ENCODE measurements at places on chromosomes 12 and 14.

DNA sequence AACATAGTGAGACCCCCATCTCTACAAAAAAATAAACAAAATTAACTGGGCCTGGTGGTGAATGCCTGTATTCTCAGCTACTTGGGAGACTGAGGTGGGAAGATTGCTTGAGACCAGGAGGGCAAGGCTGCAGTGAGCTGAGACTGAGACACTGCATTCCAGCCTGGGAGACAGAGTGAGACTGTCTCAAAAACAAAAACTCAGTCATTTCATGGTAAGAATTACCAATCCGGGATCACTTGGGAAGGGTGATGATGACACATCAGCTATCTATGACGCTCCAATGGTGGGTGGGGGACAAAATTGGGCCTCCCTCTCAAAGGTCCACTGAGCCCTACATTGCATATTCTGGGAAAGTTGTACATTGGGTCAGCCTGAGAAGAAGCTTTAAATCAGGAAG lies 47.7 kb downstream of the SERPINA3 start:
- DNase-seq, result no peak

GRCh38 chr14:55701638-55702037 lies 121.6 kb downstream of the KTN1 start:
- DNase-seq, result no peak

- DNase-seq, result no peak
Observed at GRCh38 chr14:93183596-93184317, 940 bp downstream of the MOAP1 start.

- DNase-seq, result no peak
Observed at GRCh38 chr14:94355191-94355794, 32.2 kb upstream of the SERPINA6 start.

DNA sequence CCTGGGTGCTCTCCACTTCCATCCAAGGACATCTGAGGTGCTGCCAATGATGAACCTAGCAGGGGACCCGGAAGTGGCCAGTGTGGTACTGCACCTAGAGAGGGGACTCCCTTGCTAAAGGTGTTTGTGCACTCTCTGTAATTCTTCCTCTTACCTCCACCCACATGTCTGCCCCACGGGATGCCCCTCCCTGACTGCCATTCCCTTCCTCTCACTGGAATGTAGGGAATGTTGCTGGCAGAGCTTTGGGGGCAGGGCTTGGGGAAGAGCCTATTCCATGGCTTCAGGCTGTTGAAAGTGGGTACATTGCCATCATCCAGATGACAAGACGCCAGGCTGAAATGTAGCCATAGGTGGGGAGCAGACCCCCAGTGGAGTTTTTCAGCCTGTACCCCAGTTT lies 153.2 kb downstream of the SMOC1 start:
- DNase-seq, result no peak

DNA sequence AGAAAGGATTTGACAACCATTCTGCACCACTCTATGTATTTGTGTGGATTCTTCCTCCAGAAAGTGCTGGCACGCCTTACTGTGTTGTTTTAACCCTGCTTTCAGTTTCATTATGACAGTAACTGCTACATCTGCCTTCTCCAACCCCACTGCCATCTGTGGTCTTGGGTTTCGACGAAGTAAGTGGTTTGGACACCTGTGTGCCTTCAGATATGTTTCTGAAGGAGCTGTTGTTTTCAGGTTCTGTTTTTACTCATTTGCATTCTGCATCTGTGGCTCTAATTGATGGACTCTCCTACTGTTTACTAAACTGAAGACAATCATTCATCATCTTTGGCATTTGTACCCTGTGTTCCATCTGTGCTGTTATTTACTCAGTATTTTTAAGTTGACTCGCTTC lies 4.1 kb downstream of the TSHR start:
- peak; percentile 56 for DNase-seq

- no peak for DNase-seq
Observed at GRCh38 chr12:120139958-120140357, 23.4 kb upstream of the RAB35 start.

DNA sequence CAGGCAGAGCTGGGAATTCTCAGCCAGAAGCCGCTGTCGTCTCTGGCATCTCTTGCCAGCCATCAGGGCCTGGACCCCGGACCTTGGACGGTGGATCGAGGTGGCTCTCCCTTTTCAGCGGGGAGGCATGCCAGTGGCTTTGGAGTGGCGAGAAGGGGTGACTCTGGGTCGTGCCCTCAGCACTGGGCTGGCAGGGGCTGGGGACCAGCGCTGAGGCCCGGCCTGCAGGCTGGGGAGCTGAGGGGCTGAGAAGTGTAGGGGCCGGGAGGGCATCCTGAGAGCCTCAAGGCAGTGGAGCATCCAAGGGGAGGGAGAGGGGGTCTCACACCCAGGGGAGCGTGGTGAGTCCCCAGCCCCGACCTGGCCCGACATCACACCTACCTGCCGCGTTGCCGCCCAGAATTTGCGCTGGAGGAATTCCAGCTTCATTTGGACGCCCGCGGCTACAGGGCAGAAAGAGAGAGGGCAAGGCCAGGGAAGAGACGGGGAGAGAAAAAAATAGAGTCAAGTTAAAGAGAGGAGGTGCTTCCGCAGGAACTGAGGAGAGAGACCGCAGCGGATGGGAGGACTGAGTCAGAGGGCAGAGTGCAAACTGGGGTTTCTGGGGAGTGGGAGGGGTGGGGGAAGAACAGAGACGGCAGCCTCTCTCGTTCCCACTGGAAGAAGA lies 9.0 kb upstream of the LRTM2 start:
- peak; percentile 39 for DNase-seq

DNA sequence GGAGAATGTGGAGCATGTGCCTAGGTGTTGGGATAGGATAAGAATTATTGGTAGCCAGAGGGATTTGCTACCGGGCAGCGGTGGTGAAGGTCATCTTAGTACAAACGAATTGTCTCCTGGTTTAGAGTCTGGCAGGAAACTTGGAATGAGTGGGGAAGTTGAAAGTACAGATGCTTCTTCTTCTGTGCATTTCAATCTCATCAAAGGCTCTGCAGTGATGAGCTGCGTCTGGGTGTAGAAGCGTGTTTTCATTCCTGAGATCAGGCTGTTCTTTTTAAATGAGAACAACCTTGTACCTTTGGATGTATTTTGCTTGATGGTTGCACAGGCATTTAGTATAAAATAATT lies 2.1 kb downstream of the WNK1 start:
- no peak for DNase-seq

- peak; percentile 54 for DNase-seq
Observed at GRCh38 chr14:58426670-58427280, 556 bp downstream of the TIMM9 start.

DNA sequence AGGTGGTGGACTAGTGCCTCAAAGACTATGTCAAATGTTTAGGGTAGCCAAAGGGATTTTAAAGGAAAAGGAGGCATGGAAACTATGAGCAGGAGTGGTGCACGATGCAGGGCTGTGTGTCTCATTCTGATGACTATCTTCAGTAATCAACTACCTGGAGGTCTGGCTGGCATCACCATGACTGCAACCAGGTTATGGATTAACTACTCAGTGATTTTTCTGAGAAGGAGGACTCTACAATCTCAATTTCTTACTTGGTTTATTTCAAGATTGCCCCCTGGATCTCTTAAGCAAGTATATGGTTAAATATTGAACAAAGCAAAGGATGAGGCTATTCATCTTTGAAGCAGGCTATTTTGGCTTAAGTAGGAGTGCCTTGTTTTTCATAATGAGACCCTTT lies 19.2 kb upstream of the EDDM3A start:
- DNase-seq, result no peak

DNA sequence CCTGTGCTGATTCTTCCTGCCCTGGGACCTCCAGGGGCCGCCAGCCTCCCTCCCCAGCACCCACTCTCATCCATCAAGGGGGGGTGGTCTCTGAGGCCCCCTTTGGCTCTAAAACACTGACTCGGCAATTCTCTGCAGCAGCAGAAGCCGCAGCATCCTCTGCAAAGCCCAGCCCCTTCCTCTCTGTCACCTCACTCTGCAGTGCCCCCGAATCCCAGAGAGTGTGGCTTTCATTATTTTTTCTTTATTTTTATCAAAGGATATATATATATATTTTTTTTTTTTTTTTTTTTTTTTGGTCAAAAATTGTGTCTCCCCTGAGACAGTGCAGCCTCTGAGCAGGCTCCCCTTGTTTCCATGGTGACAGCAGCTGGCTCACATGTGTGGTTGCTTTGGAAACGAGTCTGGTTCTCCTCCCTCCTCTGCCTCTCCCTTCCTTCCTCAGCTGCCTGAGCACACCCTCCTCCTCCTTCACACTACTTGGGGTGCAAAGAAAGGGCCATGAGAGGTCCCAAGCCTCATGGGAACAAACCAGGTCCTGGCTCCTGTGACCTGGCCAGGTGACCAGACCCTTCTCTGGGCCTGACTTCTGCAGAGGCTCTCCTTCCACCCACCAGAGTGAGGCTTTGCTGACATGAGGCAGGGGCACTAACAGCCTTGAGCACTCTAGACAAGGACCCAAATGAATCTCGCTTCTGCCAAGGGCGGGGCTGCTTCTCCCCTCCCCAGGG lies 100.5 kb downstream of the LRRC74A start:
- DNase-seq, result peak; percentile 51

DNA sequence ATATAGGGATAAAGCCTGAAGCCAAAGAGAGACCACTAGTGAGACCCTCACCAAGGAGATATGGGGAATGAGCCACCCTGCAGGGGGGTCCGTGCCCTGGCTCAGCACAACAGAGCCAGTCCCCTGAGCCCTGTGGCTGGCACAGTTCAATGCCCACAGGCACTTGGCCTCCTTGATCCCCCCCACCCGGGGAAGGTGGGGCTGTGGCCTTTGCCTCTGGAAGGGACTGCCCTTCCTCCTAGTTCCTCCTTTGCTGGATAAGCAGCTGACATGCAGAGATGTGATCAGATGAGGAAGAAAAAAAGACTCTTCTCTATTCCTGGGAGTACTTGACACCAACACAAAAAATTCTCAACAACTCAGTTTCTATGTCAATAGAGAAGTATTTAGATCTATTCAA lies 19.9 kb downstream of the TTC7B start:
- no peak for DNase-seq

DNA sequence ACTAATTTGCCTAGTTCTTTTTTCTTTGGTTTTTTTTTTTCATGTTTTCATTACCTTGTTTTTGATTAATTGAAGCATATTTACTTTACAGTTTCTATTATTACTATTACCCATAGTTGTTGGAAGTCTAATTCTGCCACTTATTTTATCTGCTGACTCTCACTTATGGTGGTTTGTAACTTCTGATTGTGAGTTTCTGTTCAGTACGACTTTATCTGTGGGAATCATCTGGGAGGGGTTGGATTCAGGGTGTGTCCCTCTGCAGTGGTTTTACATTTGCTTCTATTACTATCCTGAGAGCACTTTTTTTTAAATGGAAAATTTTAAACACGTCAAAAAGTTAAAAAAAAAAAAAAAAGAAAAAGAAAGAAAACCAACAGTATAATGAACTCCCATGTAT lies 26.4 kb upstream of the SOS2 start:
- no peak for DNase-seq

DNA sequence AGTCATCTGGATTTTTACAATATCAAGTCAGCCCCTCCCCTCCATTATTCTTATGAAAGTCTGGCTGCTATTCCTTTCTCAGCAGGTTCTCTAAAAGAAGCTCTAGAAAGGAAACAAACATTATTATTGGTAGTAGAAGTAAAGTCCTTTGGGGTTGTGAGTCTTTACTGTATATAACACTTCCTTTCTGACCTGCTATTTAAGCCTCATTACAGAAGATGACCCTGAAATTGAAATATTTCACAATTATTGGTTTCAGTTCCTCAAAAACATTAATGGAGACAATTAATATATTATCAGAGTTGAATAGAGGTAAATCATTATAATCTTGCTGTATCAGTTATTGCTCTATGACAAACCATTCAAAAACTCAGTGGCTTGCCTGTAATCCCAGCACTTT lies 19.3 kb downstream of the PLEKHA5 start:
- DNase-seq, result no peak

- no peak for DNase-seq
Observed at GRCh38 chr12:132505105-132505851, 15.3 kb downstream of the FBRSL1 start.

GRCh38 chr14:103227094-103227768 lies 104.0 kb downstream of the TNFAIP2 start:
- no peak for DNase-seq

- DNase-seq, result no peak
Observed at GRCh38 chr12:39824505-39825212, 205.1 kb upstream of the ABCD2 start.

DNA sequence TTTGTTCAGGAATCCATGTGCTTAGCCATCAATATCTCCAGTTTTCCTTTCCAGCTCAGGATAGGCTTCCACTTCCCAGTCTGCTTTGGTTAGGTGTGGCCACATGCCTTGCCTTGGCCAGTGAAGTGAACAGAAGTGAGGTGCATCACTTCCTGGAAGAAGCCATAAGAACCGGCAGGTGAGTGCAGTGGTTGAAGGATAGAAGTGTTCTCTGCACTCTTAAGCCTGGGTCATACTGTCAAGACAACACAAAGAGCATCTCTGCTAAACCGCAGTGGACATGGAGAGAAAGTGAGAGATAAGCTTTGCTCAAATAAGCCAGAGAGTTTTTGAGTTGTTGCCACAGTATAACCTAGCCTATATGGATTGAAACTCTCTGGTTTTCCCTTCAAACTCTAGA lies 11.4 kb downstream of the GNG2 start:
- DNase-seq, result no peak

DNA sequence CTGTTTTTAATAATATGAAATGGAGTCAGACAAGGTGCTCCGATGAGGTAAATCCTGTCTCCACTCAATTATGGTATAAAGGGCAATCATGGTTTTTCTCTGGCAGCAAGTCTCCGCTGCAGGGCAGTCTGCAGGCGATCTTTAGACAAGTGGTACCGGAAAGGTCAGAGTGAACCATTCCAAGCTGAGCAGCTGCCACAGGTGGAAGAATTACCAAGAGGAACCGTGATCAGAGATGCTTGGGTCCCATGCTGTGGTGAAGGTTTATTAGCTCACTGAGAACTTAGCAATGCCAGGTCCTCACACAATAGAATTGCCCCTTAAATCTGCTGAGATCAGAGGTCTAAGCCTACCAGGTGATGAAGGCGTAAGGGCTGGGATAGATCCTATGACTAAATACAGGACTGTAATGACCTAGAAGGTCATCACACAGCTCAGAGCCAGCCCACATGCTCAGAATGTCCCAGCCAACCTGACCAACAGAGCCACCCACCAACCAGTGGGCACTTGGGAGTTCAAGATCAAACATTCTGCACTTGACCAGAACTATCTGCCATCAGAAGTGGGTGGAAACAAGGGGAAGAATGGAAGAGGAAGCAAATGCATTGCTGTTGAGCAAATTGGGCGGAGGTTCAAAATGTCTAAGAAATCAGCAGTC lies 175.2 kb upstream of the BCL2L14 start:
- DNase-seq, result no peak
